Pulmonary artery endothelial cell (primary cell): ENCODE measurements at places on chromosomes 16 and 17.

DNA sequence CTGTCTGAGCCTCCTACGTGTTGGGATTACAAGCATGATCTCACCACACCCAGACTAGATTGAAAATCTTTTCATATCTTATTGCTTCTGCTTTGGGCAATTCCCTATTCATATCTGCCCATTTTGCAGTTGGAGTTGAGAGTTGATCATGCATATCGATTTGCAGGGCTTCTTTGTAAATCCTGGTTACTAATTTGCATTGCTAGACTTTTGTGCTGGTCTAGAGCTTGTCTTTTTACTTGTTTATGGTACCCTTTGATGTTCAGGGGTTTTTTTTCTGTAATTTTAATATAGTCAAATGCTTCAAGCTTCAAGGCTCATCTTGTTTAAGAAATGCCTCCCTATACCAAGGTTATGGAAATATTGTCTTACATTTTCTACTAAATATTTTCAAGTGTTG lies 23.5 kb upstream of the CMIP start:
- DNase-seq = no peak

- DNase-seq = no peak
Observed at GRCh38 chr16:73025151-73025855, 22.6 kb downstream of the ZFHX3 start.

- DNase-seq = no peak
Observed at GRCh38 chr16:16015849-16016248, 66.4 kb downstream of the ABCC1 start.

GRCh38 chr16:89096768-89097391 lies 3.2 kb downstream of the ACSF3 start:
- no peak for DNase-seq

DNA sequence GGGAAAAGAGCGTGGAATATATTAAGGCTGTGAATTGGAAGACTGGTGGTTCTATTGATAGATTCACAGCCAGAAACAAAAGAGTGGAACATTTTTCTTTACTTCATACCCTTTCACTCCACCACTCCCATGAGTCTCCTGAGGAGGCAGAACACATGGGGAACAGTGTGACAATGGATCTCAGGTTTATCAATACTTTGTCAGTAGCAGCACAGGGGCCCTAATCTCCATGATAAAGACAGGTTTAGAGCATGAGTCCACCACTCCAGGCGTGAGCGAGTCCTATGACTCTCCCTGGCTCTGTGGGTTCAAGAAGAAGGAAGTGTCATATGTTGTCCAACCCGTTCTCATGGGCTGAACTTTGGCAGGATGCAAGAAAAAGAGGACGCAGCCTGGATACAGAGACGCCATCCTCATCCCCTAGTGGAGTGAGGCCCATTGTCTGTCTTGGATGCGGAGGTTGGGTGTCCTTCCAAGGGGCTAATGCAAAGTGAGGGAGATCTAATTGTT lies 361.2 kb downstream of the TMEM114 start:
- DNase-seq = no peak

DNA sequence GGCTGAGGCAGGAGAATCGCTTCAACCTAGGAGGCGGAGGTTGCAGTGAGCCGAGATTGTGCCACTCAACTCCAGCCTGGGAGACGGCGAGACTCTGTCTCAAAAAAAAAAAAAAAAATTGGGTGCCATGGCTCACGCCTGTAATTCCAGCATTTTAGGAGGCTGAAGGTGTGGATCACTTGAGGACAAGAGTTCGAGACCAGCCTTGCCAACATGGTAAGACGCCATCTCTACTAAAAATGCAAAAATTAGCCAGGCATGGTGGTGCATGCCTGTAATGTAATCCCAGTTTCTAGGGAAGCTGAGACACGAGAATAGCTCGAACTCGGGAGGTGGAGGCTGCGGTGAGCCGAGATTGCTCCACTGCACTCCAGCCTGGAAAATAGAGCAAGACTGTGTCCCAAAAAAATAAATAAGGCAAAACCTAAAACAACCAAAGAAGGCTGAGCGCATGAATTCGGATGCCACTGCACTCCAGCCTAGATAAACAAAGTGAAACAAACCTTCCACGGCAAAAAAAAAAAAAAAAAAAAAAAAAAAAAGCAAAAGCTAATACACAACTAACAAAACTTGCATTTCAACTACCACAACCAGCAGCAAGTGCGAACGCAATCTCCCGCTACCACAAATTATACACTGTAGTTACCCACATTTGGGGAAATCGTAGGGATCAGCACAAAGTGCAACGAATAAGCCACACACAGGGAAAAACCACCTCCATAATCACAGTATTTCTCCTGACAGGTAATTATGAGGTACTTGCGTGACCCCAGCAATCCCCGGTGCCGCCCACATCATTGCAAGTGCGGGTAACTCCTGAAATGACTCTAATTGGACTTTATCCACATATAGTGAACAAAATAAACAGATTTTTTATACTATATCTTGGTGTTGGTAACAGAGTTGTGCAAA lies 25.6 kb downstream of the TEX14 start:
- DNase-seq = no peak

DNA sequence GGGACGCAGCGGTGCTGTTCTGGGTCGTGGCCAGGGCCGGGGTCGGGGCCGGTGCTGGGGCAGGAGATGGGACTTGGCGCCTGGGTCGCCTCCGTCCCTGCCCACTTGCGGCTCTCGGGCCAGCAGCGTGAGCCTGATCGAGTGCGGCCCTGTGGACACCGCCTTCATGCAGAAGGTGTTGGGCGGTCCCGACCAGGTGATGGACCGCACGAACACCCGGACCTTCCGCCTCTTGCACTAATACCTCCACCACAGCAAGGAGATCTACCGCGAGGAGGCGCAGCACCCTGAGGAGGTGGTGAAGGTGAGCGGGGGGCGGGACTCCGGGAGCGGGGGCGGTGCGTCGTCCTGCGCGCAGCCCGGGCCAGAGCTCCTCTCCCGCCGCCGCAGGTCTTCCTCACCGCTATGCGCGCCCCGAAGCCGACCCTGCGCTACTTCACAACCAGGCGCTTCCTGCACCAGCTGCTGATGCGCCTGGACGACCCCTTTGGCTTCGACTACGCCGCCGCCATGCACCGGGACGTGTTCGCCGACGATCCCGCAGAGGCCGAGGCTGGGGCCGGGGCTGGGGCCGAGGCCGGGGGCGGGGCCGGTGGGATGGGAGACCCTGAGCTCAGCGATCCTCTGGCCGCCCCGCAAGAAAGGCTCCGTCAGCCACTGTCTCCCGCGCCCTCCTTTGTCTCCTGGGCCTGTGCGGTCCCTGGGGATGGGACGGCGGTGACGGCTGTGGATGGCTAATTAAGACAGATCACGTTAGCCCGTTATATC lies 4.5 kb upstream of the HSD17B1 start:
- DNase-seq = no peak

- no peak for DNase-seq
Observed at GRCh38 chr17:46851029-46851741, at the start of gene WNT9B. TSS of gene WNT9B (plus strand) at chr17:46851583. CDS start at chr17:46851639, 56 bp downstream.

- DNase-seq = no peak
Observed at GRCh38 chr17:60920107-60920506, 242.5 kb downstream of the BCAS3 start.

- peak; percentile 83 for DNase-seq
Observed at GRCh38 chr16:70428178-70428998, 10.5 kb downstream of the ST3GAL2 start.

GRCh38 chr16:22386976-22387375 lies 12.6 kb upstream of the CDR2 start:
- peak; percentile 53 for DNase-seq

- no peak for DNase-seq
Observed at GRCh38 chr17:80834893-80835275, 156.8 kb upstream of the CHMP6 start.

DNA sequence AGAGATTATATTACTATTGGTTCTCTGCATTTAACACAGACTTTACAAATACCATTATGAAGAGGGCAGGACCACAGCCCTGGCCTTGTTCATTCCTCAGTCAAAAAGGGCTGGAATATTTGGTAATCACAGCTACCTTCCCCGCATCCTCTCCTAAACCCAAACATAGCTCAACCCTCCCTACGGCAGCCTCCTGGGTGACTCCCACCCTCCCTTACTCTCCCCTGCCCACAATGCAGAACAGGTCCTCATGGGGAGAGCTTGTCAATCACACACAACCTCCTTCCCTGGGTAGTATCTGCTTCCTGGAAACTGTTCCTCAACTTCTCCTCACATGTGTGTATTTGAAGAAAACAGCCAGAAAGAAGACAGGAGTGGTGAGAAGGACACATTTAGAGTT lies 224.2 kb downstream of the C16orf78 start:
- no peak for DNase-seq

DNA sequence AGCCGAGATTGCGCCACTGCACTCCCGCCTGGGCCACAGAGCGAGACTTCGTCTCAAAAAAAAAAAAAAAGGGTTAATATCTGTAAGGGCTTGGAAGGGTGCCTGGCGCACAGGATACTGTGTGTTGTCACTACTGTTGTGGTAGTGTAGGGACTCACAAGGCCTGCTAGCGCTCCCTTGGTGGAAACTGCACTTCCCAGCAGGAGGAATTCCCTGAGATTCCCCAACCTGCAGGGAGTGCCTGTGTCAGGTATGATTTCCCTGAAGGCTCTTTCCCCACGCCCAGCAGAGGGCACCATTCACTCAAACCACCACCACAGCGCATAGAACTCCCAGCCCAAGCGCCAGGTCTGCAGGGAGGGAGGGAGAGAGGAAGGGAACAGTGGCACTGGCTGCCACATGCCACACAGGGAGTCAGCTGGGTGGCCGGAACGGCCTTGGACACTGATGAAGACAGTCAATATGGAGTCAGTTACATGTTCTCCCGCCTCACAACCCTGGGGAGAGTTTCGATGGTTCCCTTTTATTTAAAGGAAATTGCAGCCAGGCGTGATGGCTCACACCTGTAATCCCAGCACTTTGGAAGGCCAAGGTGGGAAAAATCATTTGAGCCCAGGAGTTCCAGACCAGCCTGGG lies 32.7 kb upstream of the CDH1 start:
- DNase-seq = no peak

- DNase-seq = no peak
Observed at GRCh38 chr16:82265809-82266208, 95.8 kb upstream of the MPHOSPH6 start.

GRCh38 chr16:84408856-84409255 lies 40.5 kb downstream of the ATP2C2 start:
- DNase-seq = no peak

- no peak for DNase-seq
Observed at GRCh38 chr17:13958773-13959172, 110.5 kb upstream of the COX10 start.

DNA sequence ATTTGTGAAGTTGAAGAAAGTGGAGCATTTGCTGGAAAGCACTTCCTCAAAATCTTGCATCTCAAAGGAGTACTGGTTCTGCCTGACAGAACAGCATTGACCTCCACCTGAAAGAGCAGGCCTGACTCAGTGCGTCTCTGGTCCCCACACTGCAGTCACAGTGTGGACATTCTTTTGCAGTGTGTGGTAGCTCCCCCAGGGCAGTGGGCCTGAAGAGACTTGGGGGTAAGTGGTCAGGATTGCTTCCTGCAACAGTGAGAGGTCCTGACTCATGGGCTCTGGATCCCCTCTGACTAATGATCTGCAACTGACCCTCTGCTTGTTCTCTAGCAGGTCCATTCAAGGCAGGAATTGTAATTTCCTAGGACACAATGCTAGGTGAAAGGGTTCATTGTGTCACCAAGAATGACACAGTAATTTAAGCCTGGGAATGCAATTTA lies 204.9 kb upstream of the KCNJ16 start:
- DNase-seq = peak; percentile 80

DNA sequence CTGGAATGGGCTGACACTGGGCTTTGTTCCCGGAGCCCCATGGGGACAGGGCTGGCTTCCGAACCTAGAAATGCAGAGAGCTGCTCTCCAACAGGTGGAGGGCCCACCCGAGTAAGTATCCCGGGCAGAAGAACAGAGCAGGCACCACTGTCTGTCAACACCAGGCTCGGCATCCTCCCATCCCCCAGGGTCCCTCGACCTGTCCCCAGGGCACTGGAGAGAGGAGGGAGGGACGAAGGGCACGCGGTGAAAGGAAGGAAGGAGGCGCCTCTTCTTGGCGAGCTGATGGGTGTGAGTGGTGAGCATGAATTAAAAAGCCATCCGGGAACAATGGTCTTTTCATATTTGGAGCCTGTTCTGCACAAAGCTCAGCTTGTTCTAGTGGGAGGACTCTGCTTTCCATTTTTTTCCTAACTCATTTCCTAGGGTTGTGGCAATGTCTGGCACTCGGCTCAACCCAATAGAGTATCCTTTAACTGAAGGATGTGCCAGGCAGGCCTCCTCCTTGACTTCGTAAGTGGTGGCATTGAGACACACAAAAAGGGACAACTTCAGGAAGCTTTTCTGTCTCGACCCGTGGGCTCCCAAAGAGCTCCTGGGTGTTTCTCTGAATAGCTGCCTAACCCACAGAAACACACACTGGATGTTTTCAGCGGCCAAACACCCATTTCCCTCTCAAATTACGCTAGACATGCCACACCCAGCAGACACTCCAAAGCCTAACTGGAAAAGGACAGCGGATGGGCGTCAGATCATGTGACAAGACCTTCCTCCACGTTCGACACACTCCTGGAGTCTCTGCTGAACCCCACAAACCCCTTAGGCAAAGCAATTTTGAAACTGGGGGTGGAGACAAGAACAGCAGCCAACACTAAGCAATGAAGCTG lies 47.7 kb downstream of the ZFHX3 start:
- no peak for DNase-seq

DNA sequence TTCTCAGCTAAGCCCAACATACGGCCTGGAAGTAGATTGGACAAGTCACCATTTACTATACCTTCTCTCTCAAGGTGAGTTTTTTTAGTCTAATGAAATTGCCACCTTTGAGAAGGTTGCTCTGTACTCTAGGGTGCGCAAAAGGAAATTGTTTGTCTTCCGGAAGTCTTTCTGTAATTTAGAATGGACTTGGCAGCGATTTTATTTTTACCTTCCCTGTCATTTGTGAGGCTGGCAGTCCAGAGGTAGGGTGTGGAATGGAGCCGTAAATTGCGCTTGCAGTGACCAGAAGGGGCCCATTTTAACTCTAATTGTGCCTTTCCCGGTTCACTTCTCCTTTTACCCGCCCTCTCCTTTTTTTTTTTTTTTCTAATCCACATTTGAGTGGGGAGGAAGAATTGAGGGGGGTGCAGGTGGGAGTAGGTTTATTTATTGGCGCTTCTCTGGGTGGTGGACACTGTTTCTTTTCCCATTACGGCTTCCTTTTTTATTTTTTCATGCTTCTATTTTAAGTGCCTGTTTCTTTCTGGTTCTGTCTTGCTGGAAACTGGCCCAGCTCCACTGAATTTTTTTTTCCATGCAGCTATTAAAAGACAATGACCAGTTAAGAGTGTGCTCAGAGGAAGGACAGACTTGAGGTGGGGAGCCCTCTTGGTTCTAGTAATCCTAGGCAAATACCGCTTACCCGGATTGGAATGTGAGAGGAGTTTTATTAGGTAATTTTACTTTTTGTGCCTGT lies 89.7 kb upstream of the CLEC18A start:
- DNase-seq = no peak

DNA sequence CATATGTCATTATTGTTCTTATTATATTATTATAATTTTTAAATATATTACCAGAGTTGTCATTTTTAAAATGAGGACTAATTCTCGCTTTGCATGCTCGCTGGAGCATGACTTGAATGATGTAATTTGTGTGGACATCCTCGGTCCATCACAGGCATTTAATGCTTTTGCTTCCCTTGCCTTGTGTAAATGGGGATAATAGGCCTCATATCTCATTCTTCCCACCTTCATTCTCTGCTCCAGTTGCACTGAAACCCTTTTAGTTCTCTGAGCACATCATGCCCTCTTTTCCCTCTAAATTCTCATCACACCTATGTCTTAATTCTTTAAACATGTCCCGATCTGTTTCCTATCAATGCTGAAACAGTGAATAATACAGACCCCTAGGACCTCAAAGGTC lies 285.4 kb downstream of the HS3ST4 start:
- DNase-seq = no peak

GRCh38 chr16:73094371-73094770 lies 46.4 kb upstream of the ZFHX3 start:
- DNase-seq = no peak
